ENCODE measurements at places on chromosomes 11 and 22.

DNA sequence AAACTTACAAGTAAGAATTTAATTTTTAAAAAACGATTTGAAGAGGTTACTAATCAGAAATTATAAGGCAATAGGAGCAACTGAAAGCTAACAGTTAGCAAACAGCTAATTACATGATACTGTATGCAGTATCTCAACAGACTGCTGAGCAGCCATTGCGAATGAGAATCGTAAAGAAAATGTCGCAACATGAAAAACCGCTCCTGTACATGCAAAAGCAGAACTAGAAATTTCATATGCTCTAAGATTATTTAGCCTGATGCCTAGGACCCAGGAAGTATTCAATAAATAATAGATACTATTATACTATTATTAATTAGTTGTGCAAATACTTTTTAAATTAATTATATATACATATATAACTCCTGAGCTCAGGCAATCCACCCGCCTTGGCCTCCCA, 48.7 kb upstream of the EP300 start:
- DNase-seq = no peak

- no peak for DNase-seq
Measured at GRCh38 chr22:29816980-29817379, 21.1 kb downstream of the ASCC2 start.

DNA sequence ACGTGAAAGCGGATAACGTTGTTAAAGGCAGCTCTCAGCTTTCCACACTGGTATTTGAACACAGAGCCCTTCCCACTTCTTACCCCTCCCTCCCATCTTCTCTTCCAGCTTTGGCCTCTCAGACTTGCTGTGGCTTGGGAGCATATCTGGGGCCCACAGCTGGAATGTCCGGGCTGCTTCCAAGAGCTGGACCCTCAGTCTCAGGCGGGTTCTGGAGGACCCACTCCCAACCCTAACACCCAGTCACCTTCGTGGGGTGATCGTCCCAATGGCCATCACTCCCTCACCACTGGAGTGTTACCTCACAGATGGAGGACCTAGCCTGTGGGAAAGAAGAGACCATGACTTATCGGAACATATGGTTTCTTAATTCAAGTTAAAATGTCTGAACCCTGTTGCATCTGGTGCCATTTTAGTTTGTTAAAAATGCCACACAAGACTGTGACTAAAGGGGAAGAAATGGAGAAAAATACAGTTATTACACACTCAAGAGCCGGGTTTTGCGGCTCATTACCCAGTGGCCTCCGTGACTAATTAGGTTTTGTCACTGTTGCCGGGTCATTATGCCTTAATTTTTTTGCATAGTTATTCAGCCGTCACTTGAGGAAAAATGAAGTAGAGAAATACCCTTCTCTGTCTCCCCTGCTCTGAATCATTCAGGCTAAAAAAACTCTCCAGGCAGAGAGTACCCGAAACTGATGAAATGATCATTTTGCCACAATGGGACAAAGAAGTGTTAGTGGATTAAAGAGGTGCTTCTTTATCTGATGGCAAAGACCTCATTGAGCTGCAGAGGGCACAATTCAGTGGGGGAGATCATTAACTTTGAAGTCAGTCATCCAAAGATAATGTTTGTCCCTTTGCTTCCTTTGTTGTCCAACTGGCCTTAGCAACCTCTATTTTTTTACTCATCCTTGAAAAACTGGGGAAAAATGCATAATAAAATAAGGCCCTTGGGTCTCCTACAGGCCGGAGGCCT, 87.2 kb upstream of the HTATIP2 start:
- no peak for DNase-seq

GRCh38 chr11:85299258-85299942, 327.7 kb downstream of the DLG2 start:
- peak; percentile 50 for DNase-seq

DNA sequence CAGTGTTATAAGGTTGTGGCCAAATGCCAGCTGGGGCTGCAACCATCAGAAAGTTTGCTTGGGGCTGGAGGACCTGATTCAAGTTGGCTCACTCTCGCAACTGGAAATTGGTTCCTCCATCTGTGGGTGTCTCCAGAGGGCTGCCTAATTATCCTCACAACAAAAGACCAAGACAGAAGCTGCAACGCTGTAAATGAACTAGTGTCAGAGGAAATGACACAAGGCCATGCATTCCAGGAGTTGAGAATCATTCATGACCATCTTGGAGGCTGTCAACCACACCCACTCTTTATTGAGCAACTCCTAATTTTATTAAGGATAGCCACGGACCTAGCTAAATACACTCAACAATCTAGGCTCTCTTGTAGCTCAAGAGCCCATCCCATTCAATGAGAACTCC, 1060.8 kb downstream of the OPCML start:
- peak; percentile 91 for DNase-seq

GRCh38 chr11:12243486-12243885, 133.1 kb downstream of the MICAL2 start:
- no peak for DNase-seq

- no peak for DNase-seq
Measured at GRCh38 chr22:37319469-37319868, 37.2 kb downstream of the CYTH4 start.

GRCh38 chr11:76616676-76617552, 53.6 kb downstream of the LRRC32 start:
- DNase-seq = no peak

All from fibroblast of skin of right quadriceps (primary cell).